ENCODE measurements at places on chromosomes 1 and 21.
A peak's percentile ranks its signal among the peaks of the same experiment; 100 is the strongest.

GRCh38 chr1:169060919-169061639 is 45.4 kb upstream of the ATP1B1 start:
- DNase-seq: no peak

- no peak for DNase-seq
Observed at GRCh38 chr21:42465008-42465802, 30.8 kb downstream of the RSPH1 start.

DNA sequence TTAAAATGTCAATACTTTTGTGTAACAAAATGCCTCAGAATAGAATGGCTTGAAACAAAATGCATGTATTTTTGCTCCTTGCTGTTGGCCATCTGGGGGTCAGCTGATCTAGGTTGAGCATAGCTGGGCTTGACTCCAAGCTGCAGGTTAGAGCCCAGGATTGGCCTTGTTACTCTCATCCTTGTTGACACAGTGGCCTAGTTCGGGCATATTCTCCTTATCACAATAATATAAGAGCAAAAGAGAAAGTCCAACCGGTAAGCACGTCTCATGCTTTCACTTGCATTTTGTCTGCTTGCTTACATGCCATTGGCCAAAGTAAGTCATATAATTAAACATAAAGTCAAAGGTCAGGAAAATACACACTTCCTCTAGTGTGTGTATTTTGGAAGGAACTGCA is 456.2 kb downstream of the KCNT2 start:
- no peak for DNase-seq

GRCh38 chr1:18560692-18561091 is 70.0 kb upstream of the PAX7 start:
- DNase-seq: no peak

DNA sequence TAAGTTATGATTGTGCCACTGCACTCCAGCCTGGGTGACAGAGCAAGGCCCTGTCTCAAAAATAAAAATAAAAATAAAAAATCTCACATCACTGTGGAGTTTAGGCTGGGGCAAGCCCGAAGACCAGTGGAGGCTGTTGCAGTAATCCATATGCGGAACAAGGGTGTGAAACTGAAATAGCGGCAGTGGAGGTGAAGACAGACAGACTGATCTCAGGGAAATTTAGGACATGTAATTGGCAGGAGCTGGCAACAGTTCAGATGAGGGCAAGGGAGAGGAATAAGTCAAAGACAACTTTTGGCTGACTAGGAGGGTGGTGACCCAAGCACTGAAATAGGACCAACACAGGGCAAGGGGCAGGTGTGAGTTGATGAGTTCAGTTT is 8.4 kb downstream of the ARMH1 start:
- no peak for DNase-seq

DNA sequence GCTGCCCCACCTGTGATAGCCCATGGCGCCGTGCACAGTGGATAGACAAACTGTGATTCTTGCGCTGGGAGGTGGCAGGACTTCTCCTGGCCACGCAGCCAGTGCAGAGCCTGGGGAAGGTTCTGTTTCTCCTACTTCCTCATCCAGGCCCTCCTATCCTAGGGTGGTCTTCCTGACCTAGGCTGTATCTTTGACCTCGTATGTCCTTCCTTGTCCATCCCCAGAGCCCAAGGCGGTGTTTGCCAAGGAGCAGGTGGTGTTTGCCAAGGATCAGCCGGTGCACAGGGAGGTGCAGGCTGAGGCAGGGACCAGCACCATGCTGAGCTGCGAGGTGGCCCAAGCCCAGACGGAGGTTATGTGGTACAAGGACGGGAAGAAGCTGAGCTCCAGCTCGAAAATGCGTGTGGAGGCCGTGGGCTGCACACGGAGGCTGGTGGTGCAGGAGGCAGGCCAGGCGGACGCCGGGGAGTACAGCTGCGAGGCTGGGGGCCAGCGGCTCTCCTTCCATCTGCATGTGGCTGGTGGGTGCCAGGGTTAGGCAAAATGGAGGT is 63.9 kb downstream of the OBSCN start:
- peak; percentile 10 for DNase-seq

DNA sequence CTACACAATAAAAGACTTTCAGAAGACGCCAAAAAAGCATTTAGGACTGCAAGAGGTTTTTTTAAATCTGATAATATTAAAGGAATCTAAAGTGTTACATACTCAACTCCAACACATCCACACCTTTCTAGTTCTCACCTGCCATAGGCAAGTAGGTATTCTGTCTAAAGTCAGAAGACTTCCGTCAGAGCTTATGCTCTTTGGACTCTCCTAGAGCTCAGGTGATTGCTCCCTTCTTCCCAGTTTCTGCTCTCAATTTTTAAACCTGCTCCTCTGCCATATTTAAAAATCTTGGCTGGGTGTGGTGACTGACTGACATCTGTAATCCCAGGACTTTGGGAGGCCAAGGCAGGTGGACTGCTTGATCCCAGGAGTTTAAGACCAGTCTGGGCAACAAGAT is 16.6 kb downstream of the EVI5 start:
- no peak for DNase-seq

- no peak for DNase-seq
Observed at GRCh38 chr21:37294679-37295078, 27.5 kb upstream of the VPS26C start.

- DNase-seq: no peak
Observed at GRCh38 chr1:160134791-160135572, 16.4 kb upstream of the ATP1A4 start.

- DNase-seq: no peak
Observed at GRCh38 chr1:187110351-187110750, 281.6 kb downstream of the PLA2G4A start.

- no peak for DNase-seq
Observed at GRCh38 chr21:31918250-31918775, 45.5 kb downstream of the HUNK start.

- no peak for DNase-seq
Observed at GRCh38 chr1:42312576-42313212, 22.3 kb downstream of the FOXJ3 start.

DNA sequence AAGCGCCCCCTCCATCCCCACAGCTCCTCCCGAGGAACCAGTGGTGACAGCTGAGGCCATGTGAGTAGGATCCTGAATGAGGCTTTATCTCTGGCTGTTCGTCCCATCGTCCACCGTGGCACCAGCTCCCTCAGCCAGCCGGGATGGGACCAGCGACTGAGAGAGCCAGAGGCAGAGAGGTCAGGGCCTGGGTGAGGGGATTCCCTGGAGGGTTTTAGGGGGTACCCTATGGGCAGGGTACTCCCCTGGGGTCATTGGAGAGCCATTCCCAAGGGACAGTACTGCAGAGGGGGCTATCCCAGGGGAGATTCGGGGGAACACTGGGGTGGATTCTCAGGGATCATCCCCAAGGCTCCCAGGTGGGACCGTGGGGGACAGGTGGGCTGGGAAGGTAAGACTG is 2.4 kb downstream of the TMEM125 start:
- no peak for DNase-seq

GRCh38 chr1:79355090-79355489 is 348.6 kb upstream of the ADGRL4 start:
- no peak for DNase-seq

GRCh38 chr1:84152649-84153056 is 8.6 kb downstream of the PRKACB start:
- DNase-seq: no peak

- no peak for DNase-seq
Observed at GRCh38 chr1:36829066-36829465, 205.2 kb downstream of the GRIK3 start.

DNA sequence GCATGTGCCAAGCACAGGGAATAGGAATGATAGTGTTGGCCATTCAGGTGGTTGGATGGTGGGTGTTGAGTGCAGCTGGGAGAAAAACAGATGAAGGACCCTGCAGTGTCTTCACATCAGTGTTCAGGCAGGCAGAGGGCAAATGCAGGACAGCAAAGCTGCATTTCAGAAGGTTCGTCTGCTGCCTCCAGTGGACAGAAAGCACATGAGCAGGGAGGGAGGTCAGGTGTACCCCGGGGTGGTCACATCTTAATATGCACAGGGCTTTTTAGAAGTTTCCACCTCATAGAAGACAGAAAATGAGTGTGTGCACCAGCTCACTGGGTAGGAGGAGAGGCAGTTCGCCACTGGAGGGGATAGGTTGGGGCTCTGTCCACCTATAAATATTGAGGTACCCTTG is 184.9 kb downstream of the SLC35F3 start:
- DNase-seq: no peak

DNA sequence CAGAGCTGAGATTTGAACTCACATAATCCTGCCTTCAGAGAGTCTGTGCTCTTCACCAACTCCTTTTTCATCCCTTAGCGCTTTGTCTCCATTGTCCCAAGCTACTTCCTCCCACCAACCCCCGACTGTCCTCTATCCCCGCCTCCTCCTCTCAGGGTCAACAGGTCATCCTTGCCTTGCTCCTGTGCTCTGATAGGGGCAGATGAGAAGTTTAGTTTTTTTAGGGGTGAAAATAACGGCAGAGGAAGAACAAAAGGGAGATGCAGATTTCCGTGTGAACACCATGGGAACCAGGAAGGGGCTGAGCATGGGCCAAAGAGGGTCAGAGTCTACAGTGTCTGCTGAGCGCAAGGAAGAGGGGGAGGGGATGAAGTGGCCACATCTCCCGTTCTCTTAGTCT is 31.9 kb downstream of the GLUL start:
- DNase-seq: no peak

GRCh38 chr1:156076609-156077429 is 5.4 kb downstream of the MEX3A start:
- peak; percentile 79 for DNase-seq

DNA sequence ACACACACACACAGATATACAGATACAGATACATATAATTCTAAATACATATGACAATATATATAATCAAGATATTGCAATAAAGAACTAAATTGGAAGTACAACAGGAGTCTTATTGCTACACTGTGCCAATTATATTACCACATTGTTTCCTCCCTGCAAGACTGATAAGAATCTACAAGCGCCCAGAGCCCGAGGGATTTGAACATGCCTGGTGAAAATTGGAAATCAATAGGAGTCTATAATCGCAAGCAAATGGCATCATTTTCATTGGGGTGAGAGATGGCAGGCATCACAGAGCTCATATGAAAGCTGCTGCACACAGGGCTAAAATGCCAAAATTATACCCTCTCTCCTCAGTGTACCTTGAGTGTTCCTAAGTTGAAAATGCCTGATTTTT is 152.9 kb upstream of the PTBP2 start:
- DNase-seq: no peak

DNA sequence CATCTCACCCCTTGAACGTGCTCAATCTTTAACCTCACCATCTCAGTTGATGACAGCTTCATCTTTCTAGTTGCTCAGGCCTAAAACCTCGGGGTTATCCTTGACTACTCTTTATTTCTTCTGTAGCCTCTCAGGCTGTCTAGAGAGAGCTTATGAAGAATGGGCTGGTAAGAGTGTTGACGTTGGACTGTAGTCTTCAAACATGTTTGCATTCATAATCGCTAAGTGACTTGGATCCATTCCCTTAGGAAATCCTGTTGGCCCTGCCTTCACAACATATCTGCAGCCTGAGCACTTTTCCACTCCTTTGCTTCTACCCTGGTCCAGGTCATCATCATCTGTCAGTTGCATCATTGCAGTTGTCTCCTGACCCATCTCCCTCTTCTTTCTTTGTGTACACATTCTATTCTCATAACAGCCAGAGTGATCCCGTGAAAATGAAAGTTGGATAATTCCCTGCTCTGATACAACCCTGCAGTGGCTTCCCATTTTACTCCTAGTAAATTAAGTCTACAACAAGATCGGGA is 10.5 kb downstream of the UCK2 start:
- no peak for DNase-seq

GRCh38 chr1:107750364-107750959 is 214.5 kb downstream of the VAV3 start:
- peak; percentile 48 for DNase-seq

DNA sequence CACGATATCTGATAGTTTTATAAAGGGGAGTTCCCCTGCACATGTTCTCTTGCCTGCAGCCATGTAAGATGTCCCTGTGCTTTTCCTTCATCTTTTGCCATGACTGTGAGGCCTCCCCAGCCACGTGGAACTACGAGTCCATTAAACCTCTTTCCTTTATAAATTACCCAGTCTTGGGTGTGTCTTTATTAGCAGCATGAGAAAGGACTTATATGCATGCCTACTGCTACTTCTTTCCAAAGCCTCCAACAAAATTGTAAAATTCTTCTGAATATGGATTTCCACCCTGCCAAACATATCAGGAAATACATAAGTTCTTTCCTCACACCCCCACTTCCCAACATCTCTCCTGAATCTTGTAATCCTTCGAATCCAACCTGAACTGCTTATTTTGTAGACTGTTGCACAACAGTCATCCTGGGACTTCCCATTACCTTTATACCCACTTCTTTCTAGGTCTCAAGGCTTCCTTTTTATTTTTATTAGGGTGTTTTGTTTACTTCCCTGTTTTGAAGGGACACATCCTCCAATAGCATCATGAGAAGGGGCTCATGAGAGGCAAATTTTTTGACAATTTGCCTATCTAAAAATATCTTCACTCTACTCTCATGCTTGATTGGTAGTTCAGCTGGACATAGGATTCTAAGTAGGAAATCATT is 67.5 kb upstream of the MUTYH start:
- DNase-seq: no peak

DNA sequence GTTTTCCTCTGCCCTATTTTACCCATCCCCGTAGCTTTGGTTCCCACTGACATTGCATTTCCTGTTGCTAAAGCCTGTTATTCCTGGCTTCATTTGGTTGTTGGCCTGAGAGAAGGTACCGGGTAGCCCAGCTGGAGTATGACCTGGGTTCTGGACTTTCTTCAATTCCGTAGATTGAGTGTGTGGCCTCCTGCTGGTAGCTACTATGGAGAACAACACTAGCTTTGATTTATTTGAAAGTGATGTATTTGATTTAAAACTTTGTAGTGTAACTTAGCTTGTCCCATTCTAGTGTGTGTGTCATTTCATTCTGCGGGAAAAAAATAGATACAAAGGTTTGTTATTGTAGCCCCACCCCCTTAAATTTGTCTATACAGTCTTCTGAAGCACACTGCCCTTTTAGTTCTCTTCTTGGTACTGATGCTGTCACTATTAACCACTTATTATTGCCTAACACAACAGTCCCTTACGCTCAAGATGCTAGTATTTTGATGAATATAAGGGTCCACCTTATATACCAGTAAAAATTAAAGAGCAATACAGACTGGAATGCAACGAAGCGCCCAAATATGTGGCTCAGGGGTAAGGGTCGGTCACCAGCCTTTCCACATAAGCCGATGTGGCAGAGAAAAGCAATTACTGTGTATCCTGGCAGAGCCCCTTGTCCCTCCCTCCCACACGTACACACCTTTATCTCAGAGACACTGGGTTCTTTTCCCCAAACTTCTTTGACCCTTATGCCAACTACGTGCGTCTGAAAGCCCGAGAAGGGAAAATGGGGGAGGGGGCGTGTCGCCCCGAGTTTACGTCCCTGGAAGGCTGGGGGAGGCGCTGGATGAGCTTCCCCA is 643 bp upstream of the MOV10 start:
- peak; percentile 56 for DNase-seq

- no peak for DNase-seq
Observed at GRCh38 chr1:229156872-229157271, 114.0 kb upstream of the RAB4A start.

- DNase-seq: peak; percentile 73
Observed at GRCh38 chr1:39409055-39409816, 82.2 kb upstream of the BMP8A start.

GRCh38 chr21:36859744-36860501 is 106.5 kb downstream of the HLCS start:
- peak; percentile 82 for DNase-seq

- peak; percentile 70 for DNase-seq
Observed at GRCh38 chr1:8133657-8134430, 107.7 kb upstream of the ERRFI1 start.

GRCh38 chr1:232980355-232980978 is 30.1 kb downstream of the NTPCR start:
- DNase-seq: no peak

All from left cardiac atrium (tissue), 4 donors.